ENCODE measurements at places on chromosomes 6 and 20.

- DNase-seq, result peak; percentile 73
These were observed 119.7 kb upstream of the ZNF184 start for GRCh38 chr6:27592481-27593199.

GRCh38 chr20:1790386-1790785 lies 104.8 kb upstream of the SIRPA start:
- DNase-seq, result no peak

GRCh38 chr6:163712566-163712961 lies 298.0 kb downstream of the QKI start:
- no peak for DNase-seq

DNA sequence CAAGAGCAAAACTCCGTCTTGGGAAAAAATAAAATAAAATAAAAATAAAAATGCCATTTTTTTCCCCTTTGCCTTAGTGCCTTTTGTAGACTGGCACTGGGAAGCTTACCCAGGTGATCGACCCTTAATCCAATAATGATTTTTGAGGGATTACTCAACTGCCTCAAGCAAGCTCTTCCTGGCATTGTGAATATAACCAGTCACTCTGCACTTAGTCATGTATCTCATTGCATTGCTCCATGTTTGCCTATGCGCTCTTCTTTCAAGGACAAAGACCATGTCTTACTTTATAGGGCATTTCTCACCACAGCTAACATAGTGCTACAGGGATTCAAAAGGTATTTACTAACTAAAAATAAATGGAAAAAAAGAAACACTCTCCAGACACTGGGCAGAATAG lies 13.0 kb downstream of the GFOD1 start:
- DNase-seq, result no peak

DNA sequence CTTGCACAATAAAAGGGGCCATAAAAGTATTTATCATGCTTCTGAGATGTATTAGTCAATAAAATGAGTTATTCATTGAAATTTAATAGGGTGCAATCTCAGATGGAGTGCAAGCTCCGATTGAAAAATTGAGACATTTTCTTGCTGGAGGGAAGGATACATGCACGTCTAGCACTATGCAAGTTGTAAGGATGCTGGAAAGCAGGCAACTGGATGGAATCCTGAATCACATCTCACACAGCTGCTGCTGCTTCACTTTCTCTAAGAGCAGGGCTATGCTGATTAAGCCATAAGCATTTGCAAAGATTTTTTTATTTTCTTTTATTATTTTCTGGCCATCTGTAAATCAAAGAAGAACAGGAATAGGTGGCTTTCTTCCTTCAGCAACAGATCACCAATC lies 308.8 kb upstream of the EPHA7 start:
- DNase-seq, result no peak

- DNase-seq, result no peak
These were observed 8.1 kb downstream of the CFAP61 start for GRCh38 chr20:20060234-20060998.

GRCh38 chr6:63660757-63661156 lies 25.2 kb downstream of the PHF3 start:
- DNase-seq, result no peak

DNA sequence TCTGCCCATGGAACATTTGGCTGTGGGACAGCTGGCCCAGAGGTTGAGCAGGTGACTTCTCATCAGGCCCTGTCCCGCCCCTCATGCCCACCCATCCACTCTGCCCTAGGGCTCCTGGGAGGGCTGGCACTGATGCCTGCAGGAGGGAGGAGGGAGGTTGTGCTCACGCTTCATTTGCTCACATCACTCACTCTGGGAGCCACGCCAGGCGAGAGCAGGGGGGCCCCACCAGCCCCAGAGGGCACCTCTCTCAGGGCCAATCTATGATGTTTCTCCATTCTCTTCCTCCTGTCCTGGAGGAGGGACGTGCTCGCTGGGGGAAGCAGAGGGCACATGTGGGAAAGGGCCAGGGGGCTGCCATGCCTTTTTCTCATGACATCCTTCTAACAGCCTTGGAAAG lies 10.9 kb upstream of the GLP1R start:
- no peak for DNase-seq

- DNase-seq, result no peak
These were observed 28.1 kb downstream of the DACT2 start for GRCh38 chr6:168291450-168291849.

DNA sequence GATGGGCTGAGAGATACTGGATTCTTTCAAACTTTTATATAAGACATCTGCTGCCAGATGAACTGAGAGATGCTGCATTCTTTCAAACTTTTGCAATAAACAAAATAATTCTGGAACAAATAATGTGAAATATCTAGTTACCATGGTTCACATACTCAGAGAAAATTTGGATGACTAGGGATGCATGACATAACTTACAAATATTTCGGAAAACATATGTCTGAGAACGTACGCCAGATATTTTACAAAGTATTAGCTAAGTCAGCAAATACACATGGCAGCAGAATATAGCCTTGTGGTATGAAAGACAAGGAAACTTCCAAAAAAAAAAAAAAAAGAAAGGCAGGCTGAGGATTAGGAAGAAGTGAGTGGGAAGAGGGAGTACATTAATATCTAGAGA lies 113.3 kb upstream of the TRAF3IP2 start:
- no peak for DNase-seq

DNA sequence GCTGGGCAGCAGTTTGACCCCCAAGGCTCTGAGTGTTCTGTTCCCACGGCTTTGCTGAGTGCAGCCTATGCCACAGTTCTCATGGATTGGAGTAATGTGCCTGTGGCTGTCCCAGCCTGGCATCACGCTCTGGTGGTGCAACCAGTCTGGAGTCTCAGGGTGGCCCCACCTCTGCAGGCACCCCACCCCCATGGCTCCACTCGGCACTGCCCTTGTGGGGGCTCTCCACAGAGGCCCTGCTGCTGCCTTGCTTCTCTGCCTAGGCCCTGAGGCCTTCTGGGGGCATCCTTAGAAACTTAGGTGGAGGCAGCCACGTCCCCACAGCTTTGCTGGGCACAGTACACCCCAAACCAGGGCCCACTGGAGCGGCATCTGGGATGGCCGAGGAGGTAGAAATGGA lies 25.4 kb upstream of the B4GALT5 start:
- no peak for DNase-seq

- peak; percentile 86 for DNase-seq
These were observed 8.9 kb downstream of the BPIFB1 start for GRCh38 chr20:33291830-33292355.

GRCh38 chr6:39188571-39188970 lies 40.7 kb downstream of the KCNK5 start:
- DNase-seq, result peak; percentile 30

GRCh38 chr6:168326294-168327261 lies 7.0 kb upstream of the DACT2 start:
- no peak for DNase-seq

DNA sequence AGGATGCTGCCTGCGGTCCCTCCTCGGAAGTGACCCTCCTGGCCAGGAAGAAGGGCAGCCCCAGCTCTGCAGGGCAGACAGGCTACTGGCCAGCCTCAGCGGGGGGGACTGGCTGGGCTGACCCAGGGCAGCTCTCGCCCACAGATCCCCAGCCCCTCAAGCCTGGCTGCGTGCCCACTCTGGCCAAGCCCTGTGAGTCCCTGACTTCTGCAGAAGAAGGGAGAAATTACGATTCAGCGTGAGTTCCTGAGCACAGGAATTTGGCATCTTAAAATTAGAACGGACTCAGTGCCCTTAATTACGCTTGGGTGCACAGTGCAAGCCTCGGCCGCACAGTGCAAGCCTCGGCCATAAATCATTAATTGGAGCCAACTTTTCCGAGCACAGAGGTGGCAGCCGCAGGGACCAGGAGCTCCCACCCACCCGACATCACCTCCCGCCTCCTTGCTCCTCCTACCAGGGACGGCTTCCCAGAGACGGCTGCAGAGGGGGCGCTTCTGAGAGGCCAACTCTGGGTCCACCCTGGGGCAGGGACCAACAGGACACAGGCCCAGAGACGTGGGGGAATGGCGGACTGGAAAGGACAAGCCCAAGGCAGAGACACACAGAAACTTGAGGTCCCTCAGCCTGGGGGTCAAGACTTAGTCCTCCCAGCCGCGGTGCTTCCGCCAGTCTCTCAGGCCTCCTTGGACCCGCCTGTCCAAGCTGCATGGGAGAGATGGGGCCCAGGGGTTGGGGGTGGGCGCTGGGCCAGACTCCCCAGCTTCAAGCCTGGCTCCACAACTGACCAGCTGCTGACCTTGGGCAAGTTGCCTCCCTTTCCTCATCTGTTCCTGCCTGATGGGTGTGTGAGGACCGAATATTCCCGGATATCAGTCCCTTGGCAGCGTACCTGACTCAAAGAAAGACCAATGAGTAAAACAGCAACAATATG lies 165.4 kb downstream of the TAF4 start:
- DNase-seq, result no peak
